ENCODE measurements at places on chromosomes 7 and 10.

- no peak for DNase-seq
Observed at GRCh38 chr10:22816298-22816653, 101.9 kb upstream of the PIP4K2A start.

DNA sequence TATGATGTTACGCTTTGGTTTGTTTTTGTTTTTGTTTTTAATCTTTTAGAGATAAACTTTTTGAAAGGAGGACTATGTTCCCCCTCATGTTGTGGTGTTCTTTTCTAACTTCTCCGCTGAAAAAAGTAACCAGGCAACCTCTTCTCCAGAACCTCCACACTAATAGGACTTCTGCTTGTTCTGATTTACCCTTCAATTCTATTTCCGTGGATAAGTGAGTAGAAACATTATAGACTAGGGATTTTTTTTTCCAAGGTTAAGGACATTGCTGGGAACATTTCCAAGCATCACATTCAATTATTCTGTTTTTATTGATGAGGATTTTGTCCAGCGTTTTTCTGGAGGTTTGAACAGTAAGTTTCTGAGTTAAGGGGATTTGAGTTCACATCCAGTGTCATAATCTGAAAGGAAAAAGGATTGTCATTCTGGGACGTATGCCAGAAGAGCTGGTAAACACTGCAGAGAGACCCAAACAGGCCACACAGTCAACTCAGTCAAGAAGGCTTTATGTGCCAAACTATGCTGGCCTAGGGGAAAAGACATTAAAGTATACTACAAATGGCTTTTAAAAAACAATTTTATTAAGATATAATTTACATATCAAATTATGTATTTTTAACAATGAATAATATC, 28.3 kb upstream of the RALA start:
- no peak for DNase-seq

GRCh38 chr7:17706275-17706674, 234.0 kb downstream of the SNX13 start:
- no peak for DNase-seq

- no peak for DNase-seq
Observed at GRCh38 chr10:14613588-14613920, 161.1 kb downstream of the FAM107B start.

DNA sequence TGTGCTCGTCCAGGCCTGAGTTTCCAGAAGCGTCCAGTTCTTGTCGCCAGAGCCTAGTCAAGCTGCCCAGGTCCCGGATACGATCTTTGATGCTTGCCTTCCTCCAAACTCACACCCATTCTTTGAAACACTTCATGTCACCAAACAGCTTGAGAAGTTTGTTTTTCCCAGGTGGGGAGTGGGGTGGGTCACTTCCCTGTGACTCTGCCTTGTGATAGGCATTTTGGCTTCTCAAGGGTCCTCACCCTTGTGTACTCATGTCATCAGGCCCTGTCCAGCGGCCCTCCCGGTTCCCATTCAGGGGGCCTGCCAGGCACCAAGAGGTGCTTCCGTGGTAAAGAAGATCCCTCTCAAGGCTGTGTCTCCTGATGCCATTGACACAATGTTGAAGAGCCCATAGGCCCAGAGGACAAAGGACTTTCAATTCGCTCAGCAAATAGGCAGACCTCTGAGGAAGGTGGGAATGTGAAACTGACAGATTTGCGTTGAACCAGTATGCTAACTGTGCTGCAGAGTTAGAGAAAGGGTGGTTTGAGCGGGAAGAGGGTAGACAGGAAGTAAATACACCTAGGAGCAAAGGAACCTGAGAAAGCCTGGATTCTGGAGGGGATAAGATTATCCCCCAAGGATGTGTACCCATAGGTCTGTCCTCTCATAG, 24.7 kb upstream of the SFTPA1 start:
- DNase-seq = no peak

GRCh38 chr7:50488379-50488778, 38.2 kb upstream of the FIGNL1 start:
- DNase-seq = no peak

DNA sequence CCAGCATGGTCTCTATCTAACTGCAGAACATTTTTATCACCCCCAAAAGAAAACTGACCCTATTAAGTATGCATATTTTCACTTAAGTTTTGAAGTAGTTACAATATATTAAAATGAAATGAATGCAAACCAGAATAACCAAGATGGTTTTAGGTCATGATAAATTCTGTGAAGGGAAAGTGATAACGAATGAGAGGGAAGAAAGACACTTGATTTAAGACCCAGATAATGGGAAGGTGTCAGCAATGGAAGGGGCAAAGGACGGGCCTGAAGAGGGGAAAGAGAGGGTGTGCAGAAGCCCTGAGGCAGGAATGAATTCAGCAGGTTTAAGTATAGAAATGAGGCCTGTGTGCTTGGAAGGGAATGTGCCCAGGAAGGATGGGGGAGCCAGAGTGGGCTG, 61.1 kb upstream of the IGFBP3 start:
- no peak for DNase-seq

Measured in effector memory CD8-positive, alpha-beta T cell (primary cell).